ENCODE measurements at places on chromosomes 5 and 9. TPM values are rescaled to one million over a fixed set of nuclear protein-coding genes. Genes with fewer than 3 reads are reported as not detected.

GRCh38 chr9:132249690-132250089 lies 87.8 kb downstream of the NTNG2 start:
- no peak for DNase-seq

TAL2 gene
- not detected for total RNA-seq

GRCh38 chr5:57501414-57502201 lies 19.0 kb upstream of the ACTBL2 start:
- DNase-seq = no peak

DNA sequence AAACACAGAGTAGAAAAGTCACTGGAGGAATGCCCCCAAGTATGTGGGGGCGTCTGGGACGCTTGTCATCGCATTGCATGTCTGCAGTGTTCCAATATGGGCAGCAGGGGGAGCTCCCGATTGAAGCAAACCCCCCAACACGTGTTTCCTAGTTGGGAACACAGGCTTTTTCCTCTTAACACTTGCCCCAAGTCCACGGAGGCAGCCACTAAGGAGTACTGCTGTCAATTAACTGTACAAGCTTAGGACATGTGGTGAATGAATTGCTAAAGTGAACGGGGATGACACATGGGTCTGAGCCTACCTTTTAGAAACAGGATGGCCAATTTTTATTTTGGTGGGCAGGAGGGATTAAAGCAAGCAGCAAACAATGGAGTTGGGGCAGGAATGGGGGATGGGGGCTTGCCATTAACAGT lies 2.2 kb downstream of the GABRB2 start:
- DNase-seq = peak; percentile 55

PCDHA10 gene
- 0.91 TPM for total RNA-seq

DNA sequence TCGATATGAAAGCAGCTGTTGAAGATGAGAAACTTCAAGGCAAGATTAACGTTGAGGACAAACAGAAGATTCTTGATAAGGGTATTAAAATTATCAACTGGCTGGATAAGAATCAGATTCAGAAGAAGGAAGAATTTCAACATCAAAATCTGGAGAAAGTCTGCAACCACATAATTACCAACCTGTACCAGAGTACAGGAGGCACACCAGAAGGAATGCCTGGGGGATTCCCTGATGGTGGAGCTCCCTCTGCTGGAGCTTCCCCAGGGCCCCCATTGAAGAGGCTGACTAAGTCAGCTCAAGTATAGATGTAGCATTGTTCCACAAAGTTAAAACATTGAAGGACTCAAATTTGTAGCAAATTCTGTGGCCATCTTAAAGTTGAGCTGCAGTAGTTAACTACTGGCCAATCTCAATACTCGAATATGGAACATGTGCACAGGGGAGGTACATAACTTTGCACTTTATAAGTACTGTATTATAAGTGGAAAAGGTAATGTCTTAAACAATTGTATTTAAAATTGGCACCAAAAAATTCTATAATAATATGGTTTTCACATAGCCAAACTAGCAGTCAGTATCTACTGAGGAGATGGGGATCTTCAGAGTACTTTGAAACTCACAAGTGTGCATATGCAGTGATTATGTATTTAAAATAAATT lies 237.5 kb downstream of the CHSY3 start:
- DNase-seq = peak; percentile 75

SHISAL2B gene
- not detected for total RNA-seq

TLX3 gene
- total RNA-seq = 6.5 TPM

GRCh38 chr5:141615991-141616720 lies 2.6 kb downstream of the DIAPH1 start:
- no peak for DNase-seq

DNA sequence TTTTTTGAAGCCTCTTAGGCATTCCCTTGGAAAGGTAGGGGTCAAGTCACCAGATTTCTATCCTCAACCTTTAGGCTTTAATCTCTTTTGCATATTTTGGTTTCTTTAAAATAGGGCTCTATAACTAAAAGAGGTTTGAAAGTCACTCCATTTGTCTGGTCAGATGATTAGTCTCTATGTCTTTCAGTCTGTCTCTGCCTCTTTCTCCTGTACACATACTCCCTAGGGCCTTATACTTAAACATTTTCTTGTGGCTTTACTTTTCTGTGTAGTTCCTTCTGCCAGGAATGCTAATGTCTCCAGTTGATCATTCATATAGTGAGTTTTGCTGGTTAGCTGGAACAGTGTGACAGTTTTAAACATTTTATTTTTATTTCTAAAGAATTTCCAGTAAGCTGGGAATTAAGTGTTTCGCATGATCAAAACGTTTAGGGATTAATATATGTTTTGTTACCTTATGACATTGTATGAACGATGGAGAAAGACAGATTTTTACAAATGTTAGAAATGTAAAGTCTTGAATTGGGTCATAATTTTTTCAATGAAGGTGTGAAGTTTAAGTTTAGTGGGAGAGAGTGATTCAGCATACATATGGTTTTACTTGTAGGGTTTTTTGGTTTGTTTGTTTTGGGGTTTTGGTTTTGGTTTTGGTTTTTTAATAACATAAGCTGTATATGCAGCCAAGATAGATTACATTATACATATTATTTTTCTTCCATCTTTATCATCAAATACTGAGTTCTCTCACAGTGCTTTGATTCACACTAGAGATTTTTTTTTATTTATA lies 90.6 kb downstream of the ZCCHC7 start:
- DNase-seq = no peak

- no peak for DNase-seq
Observed at GRCh38 chr5:161269125-161269524, 277.4 kb downstream of the GABRB2 start.

TMEM215 gene
- total RNA-seq = not detected

CYLC2 gene
- total RNA-seq = not detected

SURF6 gene
- 23.1 TPM for total RNA-seq

EQTN gene
- not detected for total RNA-seq

GRCh38 chr9:113485761-113486115 lies 22.2 kb downstream of the RGS3 start:
- no peak for DNase-seq

GRCh38 chr5:143228597-143229293 lies 174.7 kb downstream of the NR3C1 start:
- no peak for DNase-seq

DNAJC18 gene
- total RNA-seq = 6.7 TPM

RLN1 gene
- total RNA-seq = not detected

DNA sequence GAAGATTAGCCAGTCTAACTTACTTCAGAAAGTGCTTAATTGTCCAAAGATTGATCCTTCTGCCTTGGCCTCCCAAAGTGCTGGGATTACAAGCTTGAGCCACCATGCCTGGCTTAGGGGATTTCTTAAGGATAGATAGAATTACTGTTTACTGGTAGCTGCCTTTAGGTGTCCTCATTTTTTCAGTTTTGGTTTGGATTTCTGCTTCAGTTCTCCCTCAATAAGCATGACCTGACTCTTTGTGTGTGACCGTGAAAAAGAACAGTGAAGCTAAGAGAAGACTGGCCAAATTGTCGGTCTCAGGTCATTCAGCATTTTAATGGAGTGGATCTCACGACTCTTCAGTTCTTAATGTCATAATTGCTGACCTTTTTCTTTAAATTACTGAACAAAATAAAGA lies 22.9 kb upstream of the CMYA5 start:
- DNase-seq = no peak

DNA sequence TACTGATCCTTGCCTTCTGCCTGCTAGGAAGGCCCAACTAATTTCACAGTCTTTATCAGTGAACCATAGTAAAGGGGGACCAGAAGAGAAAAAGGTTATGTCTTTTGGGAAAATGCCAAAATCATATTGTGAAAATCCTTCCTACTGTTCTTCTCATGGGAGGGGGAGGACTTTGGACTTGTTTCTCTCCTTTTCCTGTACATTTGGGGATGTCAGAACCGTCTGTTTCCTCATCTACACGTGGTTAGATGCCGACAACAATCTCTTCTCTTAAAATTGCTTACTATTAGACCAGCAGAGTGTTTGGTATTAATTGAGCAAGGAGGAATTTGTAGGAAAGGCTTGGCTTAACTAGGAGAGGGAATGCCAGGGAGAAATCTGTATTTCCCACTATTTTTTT lies 77.2 kb downstream of the TMC1 start:
- DNase-seq = no peak

KCNV2 gene
- not detected for total RNA-seq
